Stimulated activated CD4-positive, alpha-beta T cell treated with anti-CD3 and anti-CD28 coated beads, Interleukin-1b, Interleukin-23, amount 100 ng/mL, for 24 hours (primary cell): ENCODE measurements at places on chromosomes 1 and 21.

GRCh38 chr1:228059634-228060457, 22.7 kb upstream of the ARF1 start:
- DNase-seq: peak; percentile 37

DNA sequence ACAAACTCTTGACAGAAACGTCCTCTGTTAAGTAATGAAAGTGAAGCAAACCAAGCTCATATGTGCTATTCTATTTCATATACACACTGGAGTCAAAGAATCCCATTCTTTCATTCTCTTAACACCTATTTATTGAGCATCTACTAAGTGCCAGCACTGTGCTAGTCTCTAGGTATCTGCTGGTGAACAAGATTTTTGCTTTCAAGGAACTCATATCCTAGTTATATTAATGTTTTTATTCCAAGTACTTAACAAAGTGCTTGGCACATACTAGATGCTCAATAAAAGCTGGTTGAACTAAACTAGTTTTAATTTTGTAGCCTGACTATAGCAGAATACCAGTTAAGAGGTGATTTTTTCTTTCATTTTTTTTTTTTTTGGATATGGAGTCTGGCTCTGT, 3.6 kb upstream of the RNF2 start:
- DNase-seq: no peak

DNA sequence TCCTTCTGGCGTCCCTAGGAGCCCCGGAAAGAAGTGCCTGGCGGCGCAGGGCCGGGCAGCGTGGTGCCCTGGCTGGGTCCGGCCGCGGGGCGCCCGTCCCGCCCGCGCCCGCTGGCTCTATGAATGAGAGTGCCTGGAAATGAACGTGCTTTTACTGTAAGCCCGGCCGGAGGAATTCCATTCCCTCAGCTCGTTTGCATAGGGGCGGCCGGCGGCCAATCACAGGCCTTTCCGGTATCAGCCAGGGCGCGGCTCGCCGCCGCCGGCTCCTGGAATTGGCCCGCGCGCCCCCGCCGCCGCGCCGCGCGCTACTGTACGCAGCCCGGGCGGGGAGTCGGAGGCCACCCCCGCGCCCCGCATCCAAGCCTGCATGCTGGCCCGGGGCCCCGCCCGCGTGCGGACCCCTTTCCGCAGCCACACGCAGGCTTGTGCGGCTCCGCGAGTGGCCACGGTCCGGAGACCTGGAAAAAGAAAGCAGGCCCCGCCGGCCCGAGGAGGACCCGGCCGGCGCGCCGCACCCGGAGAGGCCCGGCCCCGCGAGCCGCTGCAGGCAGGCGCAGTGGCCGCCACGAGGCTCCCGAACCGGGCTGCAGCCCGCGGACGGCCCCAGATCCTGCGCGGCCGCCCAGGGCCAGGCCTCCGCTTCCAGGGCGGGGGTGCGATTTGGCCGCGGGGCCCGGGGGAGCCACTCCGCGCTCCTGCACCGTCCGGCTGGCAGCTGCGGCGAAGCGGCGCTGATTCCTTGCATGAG, 160.4 kb downstream of the RUNX1 start:
- DNase-seq: peak; percentile 81

- DNase-seq: no peak
Measured at GRCh38 chr1:45723248-45723930, 27.1 kb downstream of the IPP start.

DNA sequence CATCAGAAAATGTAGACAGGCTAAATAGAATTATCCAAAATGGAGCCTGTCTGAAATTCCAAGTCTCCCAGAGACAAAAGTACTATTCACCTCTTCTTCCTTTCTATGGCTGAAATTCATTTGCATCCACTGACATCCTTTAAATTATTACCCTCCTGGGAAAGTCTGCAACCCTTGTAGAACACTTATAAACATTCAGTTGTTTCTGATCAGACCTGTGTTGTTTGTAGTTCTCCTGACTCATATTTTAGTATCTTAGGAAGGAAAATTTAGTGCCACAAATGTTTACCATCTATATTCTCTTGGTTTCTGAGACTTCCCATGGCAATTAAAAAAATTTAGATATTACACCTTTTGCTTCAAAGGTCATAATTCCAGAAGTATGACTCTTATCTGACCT, 69.6 kb upstream of the C1orf105 start:
- no peak for DNase-seq

GRCh38 chr1:186900539-186901237, 71.9 kb downstream of the PLA2G4A start:
- no peak for DNase-seq

- no peak for DNase-seq
Measured at GRCh38 chr1:154695985-154696384, 88.0 kb upstream of the ADAR start.

DNA sequence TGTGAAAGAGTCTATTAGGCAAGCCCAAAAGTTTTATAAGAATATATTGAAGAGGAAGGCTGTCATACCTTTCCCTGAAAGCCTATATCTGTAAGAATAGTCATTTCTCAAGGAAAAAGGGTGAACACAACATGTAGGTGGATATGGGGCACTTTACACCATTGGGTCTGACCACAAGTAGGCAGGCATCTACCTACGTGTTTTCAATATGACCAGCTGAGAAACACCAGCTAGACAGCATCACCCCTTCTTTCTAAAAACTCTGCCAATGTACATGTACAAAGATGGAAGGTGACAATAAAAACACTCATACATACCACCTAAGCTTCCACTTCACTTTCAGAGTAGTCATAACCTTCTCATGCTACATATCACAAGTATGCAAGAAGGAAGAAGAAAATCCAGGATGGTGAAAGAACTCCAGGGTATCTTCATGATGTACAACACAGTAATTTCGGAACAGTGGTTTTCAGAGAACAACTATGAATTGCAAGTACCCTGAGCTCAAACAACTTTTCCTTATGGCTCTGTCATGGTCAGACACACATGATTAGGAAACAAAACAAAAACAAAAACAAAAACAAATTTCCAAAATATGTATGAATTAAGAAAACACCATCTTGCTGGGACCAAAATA, 98.5 kb upstream of the ADGRL2 start:
- DNase-seq: no peak

GRCh38 chr1:91505086-91505485, 4.4 kb downstream of the CDC7 start:
- DNase-seq: no peak

DNA sequence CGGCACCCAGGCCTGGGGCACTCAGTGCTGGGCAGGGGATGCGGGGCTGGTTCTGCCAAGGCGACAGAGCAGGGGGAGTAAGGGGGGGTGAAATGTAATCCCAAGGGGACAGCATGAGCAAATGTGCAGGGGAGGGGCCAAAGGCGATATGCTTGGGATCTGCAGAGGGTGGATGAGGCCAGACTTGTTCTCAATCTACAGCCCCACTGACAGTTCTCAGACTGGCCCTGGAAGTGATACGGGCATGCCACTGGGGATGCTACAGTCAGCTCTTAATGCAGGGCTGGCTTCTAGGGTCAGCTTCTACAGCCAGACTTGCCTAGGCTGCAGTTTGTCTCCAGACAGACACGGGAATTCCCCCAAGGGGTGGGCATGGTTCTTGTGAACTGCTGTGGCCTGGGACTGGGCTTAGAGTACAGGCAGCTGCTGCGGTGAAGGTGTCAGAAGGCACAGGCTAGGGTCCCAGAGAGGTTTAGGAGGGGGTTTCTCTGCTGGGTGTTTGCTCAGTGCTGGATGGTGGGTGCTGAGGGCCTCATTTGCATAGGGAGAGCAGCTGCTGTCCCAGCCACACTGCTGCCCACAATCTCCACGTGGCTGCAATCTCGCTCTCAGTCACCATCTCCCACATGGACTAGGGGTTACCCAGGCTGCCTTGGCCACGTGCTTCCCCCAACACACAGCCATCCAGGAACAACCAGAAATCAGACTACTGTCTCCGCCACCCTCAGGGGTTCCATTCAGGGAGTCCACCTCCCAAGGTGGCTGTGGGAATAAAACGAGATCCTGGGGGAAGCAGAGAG, 190.1 kb downstream of the HIVEP3 start:
- DNase-seq: peak; percentile 34

DNA sequence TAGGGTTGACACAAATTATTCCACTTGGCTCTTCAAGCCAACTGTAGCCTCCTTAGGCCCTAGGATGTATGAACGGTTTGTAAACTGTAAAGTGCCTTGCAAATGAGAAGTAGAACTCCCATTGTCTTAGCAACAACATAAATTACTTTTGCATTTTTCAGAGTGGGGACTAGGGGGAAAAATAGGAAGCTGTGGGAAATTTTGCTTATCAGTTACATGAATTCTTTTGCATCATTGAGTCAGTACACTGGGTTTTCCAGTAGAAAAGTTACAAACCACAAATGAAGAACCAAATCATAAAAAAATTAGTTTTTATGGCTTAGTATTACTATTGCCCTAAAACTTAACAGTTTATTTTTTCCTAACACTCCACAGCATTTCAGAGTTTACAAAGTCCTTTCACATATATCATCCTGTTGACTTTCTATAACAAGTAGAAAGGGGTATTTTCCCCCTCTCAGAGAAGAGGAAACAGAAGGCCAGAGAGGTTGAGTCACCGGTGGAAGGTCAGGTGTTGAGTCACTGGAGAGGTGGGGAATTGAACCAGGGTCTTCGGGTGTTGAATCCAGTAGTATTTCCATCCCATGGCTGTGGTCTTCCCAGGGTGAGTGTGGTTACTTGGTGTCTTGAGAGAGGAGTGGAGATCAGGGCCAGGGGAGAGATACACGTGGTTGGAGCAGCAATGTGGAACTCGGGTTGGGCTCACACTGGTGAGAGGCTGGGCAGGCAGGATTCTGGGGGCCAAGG, 71.9 kb upstream of the USP24 start:
- no peak for DNase-seq

GRCh38 chr1:214718724-214719123, 115.7 kb downstream of the CENPF start:
- no peak for DNase-seq

DNA sequence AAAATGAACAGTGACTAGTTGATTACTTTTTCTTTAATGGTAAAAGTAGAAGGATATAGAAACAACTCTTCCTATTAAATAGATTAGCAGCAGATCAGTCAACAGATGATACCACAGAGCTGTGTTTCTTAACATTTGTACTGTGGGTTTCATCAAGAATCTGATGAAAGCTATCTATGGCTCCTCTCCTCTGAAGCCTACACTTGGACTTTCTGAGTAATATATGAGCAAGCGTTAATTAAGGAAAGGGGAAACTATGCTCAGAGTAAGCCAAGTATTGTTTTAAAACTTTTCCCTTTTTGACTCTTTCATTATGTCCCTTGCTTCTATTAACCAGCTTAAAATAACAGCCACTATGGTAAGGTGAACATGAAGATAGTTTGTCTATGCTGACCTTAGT, 10.8 kb downstream of the ARID4B start:
- DNase-seq: no peak

GRCh38 chr1:165387961-165388360, 31.4 kb upstream of the LMX1A start:
- no peak for DNase-seq

DNA sequence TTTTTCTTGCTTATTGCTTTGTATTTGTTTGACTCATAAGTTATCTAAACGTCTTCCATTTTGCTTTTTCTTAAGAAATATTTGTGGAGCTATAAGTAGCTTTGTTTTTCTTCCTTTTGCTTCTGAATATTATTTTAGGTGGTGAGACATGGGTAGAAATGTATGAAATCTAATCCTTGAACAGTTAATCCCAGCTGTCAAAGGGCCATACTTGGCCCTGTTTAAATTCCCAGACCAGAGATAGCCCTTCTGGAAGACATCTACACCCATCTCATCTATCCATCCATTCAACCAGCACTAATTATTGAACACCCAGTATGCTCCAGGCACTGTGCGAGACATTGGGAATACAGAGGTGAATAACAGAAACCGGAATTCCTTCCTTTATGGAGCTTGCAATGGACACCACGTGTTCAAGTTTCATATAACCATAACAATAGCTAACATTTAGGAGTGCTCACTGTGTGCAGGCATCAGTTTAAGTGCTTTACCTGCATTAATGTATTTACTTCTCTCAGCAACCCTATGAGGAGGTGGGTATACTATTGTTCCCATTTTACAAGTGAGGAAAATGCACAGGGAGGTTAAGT, 8.7 kb downstream of the TACSTD2 start:
- no peak for DNase-seq

DNA sequence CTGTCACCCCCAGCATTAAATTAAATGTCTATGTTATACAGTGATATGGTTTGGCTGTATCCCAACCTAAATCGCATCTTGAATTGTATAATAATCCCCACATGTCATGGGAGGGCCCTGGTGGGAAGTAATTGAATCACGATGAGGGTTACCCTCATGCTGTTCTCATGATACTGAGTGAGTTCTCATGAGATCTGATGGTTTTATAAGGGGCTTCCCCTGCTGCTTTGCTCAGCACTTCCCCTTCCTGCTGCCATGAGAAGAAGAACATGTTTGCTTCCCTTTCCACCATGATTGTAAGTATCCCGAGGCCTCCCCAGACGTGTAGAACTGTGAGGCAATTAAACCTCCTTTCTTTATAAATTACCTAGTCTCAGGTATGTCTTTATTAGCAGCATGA, 445.7 kb downstream of the MRPL39 start:
- DNase-seq: no peak

GRCh38 chr1:221714227-221715152, 27.4 kb downstream of the DUSP10 start:
- DNase-seq: no peak

GRCh38 chr1:72438270-72438669, 155.9 kb upstream of the NEGR1 start:
- DNase-seq: no peak

GRCh38 chr1:164504749-164505148, 54.2 kb upstream of the PBX1 start:
- no peak for DNase-seq
